SJCRH30 (cell line): ENCODE measurements at places on chromosomes 11 and 22. TPM values are rescaled to one million over a fixed set of nuclear protein-coding genes. Genes with fewer than 3 reads are reported as not detected.

- no peak for DNase-seq
Observed at GRCh38 chr22:31947296-31947695, 3.0 kb downstream of the YWHAH start.

DNA sequence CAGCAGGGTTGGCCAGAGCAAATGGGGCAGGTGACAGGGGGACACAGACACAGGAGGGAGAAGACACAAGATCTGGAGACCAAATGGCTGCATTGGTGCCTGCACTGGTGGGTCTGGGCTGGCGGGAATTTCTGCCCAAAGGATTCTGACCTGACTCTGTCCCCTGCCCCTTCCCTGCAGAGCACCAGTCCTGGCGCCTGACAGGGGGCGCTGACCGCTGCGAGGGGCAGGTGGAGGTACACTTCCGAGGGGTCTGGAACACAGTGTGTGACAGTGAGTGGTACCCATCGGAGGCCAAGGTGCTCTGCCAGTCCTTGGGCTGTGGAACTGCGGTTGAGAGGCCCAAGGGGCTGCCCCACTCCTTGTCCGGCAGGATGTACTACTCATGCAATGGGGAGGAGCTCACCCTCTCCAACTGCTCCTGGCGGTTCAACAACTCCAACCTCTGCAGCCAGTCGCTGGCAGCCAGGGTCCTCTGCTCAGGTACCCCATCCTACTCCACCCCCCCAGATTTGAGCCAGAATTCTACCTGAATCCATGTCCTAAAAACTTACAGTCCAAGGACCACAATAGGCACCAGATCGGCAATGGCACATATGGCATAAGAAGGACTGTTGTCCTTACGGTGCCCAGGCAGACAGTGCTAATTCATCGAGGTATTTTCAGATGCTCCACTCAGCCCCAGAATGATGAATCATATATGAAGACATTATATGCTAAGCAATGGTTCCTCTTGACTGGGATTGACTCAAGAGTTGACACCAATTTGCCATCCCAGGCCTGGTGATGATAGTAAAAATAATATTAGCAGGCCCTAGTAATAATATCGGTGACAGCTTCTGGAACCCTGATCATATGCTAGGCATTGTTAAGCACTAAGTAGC is 38.2 kb downstream of the CD6 start:
- DNase-seq, result no peak

GRCh38 chr11:43901551-43901950 is 20.9 kb downstream of the ALKBH3 start:
- no peak for DNase-seq

Gene MUC2
- total RNA-seq, result 0.06 and 0.08 TPM in 2 replicates

DNA sequence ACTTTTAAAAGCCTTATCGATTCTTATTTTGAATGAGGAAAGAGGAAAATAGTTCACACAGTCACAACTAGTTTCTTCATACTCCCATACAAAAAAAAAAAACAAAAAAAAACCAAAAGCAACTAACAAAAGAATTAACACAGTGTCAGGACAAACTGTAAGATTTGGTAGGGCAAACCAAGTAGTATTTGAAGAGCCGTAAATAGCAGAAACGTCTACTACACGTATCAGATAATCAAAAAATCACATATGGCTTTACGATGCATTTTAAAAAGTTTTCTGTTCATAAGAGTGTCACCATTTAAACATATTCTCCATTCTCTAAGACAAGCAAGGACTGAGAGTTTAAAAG is 2.3 kb downstream of the PICALM start:
- no peak for DNase-seq
